ENCODE measurements at places on chromosomes 5 and 9. TPM values are rescaled to one million over a fixed set of nuclear protein-coding genes. Genes with fewer than 3 reads are reported as not detected.
A peak's percentile ranks its signal among the peaks of the same experiment; 100 is the strongest.

- no peak for DNase-seq
Measured at GRCh38 chr5:106171132-106171531, 1499.6 kb downstream of the EFNA5 start.

GRCh38 chr9:21153336-21154017 lies 11.8 kb upstream of the IFNW1 start:
- DNase-seq = no peak

DNA sequence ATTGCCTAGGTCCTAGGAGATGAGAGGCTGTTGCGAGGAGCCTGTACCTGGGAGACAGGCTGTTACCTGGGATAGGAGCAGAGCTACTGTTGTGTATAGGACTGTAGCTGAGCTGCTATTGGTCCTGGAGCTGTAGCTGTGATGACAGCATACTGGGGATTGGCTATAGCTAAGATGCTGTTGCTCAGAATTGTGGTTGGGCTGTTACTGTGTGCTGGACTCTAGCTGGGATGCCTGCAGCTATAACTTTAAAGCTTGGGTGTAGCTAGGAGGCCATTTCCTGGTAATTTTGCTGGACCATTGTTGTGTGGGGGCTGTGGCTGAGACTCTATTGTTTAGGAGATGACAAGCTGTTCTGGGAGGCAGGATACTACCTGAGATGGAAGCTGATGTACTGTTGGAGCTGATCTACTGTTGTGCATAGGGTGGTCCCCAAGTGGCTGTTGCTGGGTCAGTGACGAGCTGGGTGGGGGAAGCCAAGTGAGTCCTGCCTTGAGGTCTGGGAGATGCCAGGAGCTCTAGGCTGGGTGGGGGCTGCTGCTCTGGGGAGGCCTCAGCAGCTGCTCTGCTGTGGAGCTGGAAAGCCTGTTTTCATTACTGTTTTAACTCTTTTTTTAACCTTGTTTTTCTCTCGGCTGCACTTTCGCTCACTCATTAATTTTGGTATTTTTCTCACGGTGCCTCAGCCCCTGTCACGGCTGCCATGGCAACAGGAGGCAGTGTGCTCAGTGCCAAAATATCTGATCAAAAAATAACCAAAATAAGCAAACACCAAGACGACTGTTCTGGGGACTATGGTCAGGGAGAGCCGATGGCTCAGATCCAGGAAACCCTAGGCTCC lies 3.0 kb upstream of the PCDH1 start:
- DNase-seq = peak; percentile 32

DNA sequence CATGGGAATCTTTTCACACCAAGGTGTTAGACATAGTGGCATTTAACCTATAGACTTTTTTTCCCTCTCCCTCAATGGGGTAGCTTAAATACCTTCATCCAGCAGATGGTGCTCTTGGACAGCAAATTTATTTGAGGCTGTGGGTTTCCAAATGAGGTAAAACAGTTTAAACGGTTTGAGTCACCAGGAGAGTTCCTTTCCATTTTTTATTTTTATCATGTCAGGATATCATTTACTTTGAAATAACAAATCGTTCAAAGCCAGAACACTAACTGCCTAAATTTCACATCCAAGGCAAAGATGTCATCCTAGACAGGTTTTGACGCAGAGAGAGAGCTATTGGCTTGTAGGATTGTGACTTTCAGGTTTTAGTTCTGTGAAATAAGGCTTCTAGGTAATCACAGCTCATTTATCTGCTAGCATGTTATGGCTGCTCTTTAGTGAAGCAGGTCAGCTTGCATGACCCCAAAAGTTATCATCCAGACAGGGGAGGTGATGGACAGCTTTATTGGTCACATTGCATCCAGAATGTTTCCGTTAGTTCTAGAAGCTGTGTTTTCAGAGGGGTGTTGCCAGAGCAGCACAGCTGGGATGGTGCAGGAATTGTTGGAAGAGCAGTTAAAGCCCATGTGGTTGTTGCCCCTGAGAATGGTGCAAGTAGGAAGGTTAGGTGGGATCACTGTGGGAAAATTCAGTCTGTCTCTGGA lies 69.8 kb downstream of the KDM4C start:
- peak; percentile 36 for DNase-seq

GRCh38 chr5:87404359-87404758 lies 8.4 kb downstream of the CCNH start:
- DNase-seq = no peak

DNA sequence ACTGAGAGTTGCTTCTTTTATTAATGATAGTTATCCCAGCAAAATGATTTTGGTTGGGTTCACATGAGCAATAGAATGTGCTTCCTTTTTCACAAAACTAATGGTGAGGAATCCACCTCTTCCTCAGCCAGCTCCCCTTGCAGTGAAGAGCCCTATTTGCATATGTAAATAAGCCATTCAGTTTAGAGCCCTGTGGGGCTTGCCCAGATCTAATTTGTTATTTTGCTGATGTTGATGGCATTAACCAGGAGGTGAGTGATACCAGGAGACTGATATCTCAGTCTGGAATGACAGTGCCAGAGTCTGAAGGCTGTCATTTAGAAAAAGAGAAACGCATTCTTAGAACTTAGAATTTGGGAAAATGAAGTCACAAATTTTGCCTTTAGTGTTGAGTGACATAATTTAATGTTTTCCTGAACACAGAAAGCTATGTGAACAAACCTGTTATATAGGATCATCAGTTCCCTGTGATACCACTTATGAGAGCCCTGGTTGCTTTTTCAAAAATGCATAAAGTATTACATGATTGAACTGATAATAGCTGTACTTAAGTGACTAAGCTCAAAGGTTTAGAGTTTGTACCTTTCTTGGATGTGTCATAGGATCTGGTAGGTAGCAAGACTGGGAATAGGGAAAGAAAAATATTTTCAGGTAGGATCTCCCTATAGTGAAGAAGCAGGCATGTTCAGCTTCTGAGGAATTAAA lies 271.6 kb downstream of the MAST4 start:
- no peak for DNase-seq

- no peak for DNase-seq
Measured at GRCh38 chr9:136714096-136714892, 1.9 kb downstream of the DIPK1B start.

DNA sequence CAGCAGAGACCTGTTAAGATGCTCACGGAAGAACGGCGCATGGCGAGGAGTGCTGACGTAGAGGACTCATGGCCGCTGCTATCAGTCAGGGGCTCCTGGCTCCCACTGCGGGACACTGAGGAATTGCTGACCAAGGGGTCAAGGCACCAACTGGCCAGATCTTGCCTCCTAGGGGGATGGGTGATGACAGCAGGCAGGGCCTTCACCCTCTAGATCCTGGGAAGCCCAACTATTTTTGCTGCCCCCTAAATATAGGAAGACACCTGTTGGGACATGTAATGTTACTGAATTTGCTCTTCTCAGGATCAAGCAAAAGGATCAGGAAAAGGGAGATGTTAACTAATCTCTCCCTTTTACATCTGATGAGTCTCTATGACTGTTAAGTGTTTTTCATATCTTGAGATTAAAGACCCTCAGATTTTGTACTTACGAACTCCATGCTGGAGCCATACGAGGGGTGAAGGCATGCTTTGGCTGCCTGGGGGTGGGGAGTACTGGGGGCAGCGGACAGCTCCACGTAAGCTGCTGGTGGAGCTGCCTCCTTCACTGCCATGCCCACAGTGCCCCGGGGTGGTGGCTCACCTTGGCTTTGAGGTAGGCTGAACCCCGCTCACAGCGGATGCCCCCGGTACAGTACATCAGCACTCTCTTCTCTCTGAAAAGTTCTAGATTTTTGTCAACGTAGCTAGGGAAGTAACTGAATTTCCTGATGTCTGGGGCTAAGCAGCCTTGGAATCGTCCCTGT lies 28.1 kb downstream of the TSTD2 start:
- no peak for DNase-seq

- peak; percentile 46 for DNase-seq
Measured at GRCh38 chr5:55324815-55325418, 17.1 kb downstream of the MTREX start.

DNA sequence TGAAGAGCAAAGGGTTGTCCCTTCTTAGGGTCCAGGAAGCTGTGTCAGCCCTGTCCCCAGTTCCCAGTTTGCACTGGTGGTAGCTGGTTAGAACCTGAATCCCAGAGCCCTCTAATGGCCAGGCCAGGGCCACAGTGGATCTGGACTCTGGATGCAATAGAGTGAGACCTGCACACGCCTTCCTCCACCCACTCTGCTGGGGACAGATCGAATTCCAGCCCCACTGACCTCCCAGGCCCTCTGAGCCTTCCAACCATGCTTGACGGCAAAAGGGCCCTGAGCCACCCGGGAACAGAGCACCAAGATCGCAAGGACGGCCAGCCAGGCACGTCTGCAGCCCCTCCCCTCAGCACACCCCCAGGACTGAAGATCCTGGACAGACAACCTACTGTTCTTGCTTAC lies 23.7 kb downstream of the NAIF1 start:
- DNase-seq = no peak

DNA sequence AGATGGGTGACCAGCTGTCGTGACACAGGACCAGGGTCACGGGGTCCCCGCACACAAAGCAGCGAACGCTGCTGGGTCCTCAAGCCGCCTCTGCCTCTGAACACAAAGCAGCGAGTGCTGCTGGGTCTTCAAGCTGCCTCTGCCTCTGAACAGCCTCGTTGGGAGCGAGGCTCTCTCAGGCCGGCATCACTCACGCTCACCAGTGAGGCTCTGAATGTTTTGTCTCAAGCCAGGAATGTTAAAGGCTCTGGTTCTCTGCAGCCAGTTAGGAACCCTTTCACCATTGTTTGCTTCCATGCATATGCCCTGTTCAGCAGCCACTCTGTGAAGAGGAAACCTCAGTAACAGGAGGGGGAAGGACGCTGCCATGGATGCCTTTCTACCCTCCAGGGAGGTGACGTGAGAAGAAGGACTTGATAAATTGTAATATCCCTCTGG lies 82.7 kb upstream of the TAF11L2 start:
- DNase-seq = no peak

DNA sequence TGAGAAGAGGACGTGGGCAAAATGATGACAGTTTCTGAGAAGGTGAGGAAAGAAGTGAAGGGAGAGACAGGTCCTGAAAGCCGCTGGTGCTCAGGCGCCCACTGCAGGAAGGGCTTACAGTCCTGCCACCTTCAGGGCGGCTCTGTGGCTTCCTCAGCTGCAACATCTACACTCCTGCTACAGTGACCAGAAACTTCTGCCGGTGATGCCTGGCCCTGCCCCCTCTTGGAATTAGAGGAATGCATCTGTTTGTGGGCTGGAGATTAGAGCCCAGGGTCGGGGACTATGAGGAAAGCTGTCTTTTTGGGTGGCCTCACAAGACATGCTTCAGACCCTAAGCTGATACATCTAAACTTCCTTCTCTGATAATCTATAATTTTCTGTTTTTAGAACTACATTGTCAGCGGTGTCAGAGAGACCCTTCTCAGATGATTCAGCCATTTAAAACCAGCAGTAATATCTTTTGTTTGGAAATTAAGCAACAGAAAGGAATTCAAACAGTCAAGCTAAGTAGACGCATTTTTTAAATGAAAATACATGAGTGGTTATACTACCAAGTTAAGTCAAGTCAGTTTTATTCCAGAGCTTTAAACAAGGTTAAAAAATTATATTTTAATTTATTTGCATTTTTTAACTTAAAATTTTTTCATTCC lies 30.4 kb downstream of the PRDM6 start:
- DNase-seq = peak; percentile 28

DNA sequence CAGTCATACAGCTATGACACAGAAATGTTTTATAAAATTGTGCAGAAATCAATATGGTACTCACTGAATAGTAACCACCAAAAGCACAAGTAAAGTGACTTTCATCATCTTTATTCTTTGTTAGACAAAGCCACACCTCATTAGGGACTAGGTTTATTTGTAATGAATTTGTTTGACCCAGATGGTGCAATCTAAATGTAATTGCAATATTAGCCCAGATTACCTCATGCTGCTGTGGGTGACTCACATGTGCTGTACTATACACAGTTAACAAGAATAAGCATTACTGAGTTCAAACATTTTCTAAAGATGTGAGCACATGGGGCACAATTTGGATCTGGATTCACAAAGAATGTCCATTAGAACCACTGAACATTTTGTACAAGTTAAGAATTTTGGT lies 759.3 kb upstream of the TYRP1 start:
- DNase-seq = no peak

GRCh38 chr5:141834331-141834730 lies 43.9 kb downstream of the PCDH1 start:
- DNase-seq = no peak

DNA sequence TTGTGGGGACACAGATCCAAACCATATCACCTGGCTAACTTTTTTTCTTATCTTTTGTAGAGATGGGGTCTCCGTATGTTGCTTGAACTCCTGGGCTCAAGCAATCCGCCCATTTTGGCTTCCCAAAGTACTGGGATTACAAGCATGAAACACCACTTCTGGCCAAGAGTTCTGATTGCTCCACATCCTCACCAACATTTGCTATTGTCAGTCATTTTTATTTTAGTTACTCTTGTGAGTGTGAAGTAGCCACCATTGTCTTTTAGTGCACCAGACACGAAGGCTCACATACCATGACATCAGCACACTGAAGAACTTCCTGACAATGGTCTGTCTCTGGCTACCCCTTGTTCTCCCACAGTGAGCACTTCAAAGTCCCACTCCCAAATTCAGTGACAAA lies 17.3 kb downstream of the PLAC8L1 start:
- DNase-seq = no peak

- no peak for DNase-seq
Measured at GRCh38 chr5:53453898-53454718, 26.3 kb upstream of the FST start.

DNA sequence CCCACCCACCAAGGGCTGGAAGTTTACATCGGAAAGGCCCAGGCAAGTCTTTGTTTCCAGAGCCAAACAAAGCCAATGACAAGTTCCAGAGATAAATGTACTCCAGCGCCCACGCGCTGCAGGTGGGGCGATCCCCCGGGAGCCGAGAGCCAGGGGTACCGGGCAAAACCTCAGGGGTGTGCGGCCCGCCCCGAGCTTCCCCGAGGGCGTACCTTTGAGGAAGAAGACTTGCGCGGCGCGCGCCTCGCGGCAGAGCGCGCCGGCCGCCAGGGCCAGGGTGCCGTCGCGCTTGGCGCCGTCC lies 671 bp downstream of the DUSP1 start:
- no peak for DNase-seq

GRCh38 chr9:131919216-131919615 lies 160.5 kb downstream of the MED27 start:
- DNase-seq = no peak

GRCh38 chr5:133942614-133943474 lies 25.6 kb downstream of the C5orf15 start:
- no peak for DNase-seq

The GRXCR2 gene
- total RNA-seq = not detected

The EEIG1 gene
- 36.3 TPM for total RNA-seq

The C9orf152 gene
- not detected for total RNA-seq

The SCAI gene
- 7.1 TPM for total RNA-seq

The FAM81B gene
- total RNA-seq = not detected

The CMBL gene
- total RNA-seq = 27.2 TPM

The CORO2A gene
- total RNA-seq = 2.4 TPM

The GRIA1 gene
- 0.38 TPM for total RNA-seq

The CDK5RAP2 gene
- 38.4 TPM for total RNA-seq

The DBH gene
- total RNA-seq = not detected

The SLC4A9 gene
- not detected for total RNA-seq

The PIP5KL1 gene
- total RNA-seq = 2.1 TPM

The MRPS27 gene
- 47.2 TPM for total RNA-seq
